SJSA1 (cell line): ENCODE measurements at places on chromosomes 3 and 15.

GRCh38 chr15:58243070-58243469 is 104.9 kb downstream of the AQP9 start:
- DNase-seq = no peak

GRCh38 chr3:62625268-62625667 is 249.9 kb downstream of the CADPS start:
- DNase-seq = no peak

DNA sequence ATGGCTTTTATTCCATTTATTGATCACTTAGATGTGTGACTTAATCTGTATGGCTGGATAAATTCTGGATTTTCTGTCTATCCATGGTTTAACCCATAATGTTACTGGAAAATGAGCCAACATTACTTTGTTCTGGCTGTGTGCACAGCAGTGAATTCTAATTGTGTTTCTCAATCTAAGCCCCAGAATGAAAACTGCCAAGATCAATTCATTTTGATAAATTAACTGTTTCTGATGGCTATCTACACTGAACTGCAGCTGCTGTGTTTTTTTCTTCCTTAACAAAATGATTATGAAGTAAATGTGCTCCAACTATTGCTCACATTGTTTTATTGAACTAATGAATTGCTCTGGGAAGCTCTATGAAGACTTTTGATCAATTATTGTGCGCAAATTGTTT is 35.7 kb upstream of the CPB1 start:
- DNase-seq = no peak

- no peak for DNase-seq
Observed at GRCh38 chr3:9638155-9638554, 11.2 kb upstream of the MTMR14 start.

GRCh38 chr15:52716536-52716935 is 37.3 kb upstream of the ATOSA start:
- DNase-seq = no peak

- DNase-seq = no peak
Observed at GRCh38 chr3:16514755-16515353, 1.4 kb upstream of the RFTN1 start.

DNA sequence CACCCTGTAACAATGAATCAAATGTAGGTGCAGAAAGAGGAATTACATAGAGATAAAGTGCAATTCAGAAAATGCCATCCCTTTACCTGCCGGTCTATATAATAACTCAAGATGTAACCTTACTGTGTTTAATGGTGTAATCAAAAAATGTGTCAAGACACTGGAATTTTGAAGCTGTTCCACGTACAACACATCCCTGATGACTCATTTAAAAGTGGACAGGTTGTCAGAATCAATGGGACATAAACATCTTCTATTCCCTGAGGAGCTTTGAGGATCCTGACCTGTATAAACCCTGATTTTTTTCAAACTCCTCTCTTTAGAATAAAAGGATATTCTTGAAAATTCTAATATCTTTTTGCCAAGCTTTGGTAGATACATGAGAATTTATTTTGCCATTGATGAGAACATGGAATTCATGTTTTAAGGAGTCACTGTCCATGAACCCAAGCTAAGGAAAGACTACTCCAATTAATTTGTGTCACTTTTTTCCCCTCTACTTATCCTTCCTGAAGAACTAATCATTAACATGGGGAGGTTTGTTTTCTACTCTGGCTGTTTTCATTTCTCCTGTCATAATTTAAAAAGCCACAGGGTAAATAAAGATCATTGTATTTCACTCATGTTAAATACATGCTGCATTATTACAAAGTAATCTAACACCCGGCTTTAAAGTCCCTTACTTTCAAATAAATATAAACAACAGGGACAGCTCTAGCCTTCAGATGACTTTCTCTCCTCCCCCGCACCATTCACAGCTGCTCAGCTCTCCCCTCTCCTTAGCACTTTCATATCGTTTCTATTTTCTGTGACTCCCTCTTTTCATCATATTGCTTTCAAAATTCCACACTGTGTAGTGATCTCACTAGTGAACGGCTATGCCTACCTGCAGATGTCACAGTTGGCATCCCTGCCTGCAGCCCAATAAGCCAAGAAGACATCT is 138.3 kb downstream of the TAFA4 start:
- DNase-seq = no peak

GRCh38 chr3:130677343-130677742 is 69.3 kb downstream of the PIK3R4 start:
- DNase-seq = no peak

DNA sequence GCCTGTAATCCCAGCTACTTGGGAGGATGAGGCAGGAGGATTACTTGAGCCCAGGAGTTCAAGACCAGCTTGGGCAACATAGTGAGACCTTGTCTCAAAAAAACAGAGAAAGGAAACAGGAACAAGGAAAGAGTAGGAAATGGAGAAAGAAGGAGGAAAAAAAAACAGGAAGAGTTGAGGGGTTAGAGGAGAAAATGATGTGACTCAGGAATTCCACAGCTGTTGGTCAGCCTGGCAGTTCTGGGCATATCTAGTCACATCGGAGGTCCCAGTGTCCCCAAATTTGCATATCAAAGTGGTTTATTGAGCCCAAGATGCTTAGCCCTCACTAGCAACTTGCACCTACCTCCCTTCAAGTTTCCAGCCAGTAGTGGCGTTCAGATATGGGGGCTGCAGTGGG is 18.8 kb upstream of the JMJD7 start:
- no peak for DNase-seq

- DNase-seq = no peak
Observed at GRCh38 chr15:66955871-66956585, 109.4 kb upstream of the SMAD3 start.

- DNase-seq = no peak
Observed at GRCh38 chr3:99536555-99537314, 101.7 kb upstream of the COL8A1 start.

DNA sequence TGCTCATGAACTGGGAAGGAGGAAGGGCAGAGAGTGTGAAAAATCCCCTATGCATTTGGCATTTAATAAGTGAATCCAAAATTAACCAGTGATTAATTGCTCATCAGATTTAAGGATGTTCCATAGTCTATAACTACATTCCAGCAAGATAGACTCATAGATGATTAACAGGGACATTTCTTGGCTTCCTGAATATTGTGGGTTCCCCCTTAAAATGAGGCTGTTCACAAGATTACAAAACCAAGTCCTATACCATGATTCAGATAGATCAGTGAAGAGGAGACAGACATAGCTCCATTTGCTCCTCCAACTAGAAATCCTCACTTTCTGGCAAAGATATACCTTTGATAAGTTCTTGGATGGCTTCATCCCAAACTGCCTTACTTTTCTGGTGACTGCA is 15.4 kb downstream of the RASGRP1 start:
- no peak for DNase-seq

DNA sequence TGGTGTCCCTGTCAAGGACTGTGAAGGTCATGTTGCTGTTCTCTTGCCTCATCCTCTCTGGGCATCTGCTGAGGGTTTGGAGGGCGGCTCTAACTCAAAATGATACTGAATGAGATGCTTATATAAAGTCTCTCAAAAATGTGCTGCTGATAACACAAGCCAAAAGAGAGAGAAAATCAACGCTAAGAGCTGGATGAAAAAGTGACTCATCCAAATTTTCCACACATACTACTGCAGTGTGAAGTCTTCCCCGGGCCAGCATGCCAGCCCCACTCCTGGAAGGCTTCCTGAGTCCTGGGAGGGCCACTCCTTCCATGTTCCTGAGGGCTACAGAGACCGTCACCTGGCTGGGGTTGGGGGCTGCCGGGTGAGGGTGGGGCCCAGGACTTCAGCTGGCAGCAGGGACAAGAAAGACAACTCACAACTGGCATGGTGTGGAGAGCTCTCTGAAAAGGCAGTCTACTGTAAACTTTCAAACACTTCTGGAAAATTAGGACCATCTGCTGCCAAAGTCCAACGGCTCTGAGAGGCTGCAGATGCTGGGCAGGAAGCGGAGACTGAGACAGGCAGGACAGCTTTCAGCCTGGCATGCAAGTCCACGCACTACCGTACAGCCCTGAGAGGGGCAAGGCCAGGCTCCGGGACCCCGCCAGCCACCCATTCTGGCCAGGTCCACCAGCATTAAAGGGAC is 200.3 kb downstream of the ADAMTS17 start:
- no peak for DNase-seq

GRCh38 chr3:45582430-45582829 is 12.1 kb upstream of the LIMD1 start:
- no peak for DNase-seq

DNA sequence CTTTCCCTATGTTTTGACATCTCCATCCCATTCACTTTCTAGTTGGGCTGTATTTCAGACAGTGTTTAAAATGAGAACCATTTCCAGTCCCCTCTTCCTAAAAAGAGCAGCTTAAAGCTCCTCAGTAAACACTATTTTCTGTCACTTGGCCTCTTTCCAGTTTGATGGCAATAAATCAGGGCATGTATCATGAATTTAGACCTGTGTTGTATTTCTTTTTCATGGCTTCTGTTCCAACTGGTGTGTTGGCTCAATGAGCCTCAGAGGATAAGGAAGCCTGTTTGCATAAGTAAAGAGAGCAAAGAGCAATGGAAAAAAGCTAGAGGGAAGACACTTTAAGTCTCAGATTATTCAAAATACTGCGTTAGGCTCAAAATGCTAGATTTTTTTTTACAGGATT is 7.2 kb downstream of the CCDC80 start:
- DNase-seq = no peak

GRCh38 chr15:28896951-28897350 is 11.2 kb downstream of the APBA2 start:
- peak; percentile 96 for DNase-seq

- peak; percentile 87 for DNase-seq
Observed at GRCh38 chr3:131026321-131027151, at the start of the genes ASTE1 and NEK11. ASTE1 (minus strand) TSS chr3:131026825; CDS start chr3:131025306, 1,519 bp downstream. NEK11 (plus strand) TSS chr3:131026877; CDS start chr3:131029709, 2,832 bp downstream.

GRCh38 chr3:3201611-3202010 is 22.1 kb upstream of the CRBN start:
- no peak for DNase-seq

- peak; percentile 66 for DNase-seq
Observed at GRCh38 chr3:31170932-31171670, 276.6 kb upstream of the GADL1 start.

DNA sequence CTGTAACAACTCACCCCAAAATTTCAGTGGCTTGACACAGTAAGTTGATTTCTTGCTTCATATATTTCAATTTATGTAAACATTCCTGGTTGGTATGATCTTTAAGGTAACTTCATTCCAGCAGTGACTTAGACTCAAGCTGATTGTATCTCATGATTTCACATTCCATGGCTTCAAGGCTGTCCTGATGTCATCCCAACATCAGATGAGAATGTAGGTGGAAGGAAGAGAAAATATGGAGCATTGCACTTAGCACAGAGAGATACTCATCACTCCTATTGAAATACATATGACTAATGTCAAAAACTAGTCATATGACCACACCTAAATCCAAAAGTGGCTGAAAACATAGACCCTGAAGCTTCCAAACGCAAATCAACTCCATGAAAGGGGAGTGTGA is 793.8 kb downstream of the TBL1XR1 start:
- DNase-seq = no peak

DNA sequence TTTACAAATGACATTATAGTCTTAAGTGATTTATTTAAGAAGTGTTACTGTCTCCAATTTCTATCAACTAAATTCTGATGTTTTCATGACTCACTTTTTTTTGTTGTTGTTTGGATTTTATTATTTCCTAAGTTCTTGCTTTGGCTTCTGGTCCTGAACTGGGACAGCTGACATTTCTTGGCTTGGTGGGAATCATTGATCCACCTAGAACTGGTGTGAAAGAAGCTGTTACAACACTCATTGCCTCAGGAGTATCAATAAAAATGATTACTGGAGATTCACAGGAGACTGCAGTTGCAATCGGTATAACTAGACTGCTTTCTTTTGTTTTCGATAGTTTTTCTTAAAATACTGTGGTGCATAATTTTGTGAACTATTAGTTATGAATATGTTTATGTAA is 47.5 kb downstream of the ASTE1 start:
- no peak for DNase-seq

- DNase-seq = no peak
Observed at GRCh38 chr15:64224511-64224910, 61.7 kb upstream of the PPIB start.

GRCh38 chr15:55916666-55917409 is 76.6 kb downstream of the NEDD4 start:
- DNase-seq = peak; percentile 68

GRCh38 chr3:133917144-133917543 is 21.5 kb upstream of the RAB6B start:
- no peak for DNase-seq

DNA sequence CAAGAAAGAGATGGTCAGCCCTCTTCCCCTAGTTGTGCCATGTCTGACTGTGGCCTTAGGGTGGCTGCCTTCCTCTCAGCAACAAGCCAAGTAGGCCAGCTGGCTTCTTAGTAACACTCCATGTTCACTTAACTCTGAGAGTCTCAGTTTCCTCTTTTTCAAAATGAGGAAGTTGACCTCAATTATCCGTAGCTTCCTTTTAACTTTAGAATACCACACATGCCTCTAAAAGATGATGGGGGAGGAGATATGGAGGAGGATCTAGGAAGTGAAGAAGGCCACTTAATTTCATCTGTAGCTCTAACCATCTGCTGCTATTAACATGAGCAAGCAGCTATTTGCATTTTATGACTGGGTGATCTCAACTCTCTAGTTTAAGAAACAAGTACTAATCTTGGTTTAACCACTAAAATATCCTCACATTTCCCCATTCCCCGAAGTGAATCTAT is 32.9 kb downstream of the CD200R1L start:
- DNase-seq = no peak

DNA sequence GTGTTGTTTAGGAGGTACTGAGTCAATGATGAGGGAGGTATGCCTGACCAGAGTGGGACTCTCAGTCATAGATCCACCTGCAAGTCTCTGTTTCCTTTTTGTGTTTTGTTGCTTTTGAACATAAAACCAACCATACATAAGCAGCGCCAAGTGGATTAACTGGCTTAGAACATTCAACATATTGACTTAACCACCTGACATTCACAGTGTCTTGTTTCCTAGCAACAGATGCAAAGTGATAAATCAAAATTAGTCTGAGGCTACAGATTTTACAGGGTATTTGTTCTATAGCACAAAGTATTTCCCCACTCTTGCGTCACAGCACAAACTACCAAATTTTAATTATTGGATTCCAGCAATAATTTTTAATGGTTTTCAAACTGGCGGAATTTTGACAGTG is 283.8 kb downstream of the BBX start:
- DNase-seq = no peak

- no peak for DNase-seq
Observed at GRCh38 chr3:143958966-143959365, 12.7 kb upstream of the DIPK2A start.

DNA sequence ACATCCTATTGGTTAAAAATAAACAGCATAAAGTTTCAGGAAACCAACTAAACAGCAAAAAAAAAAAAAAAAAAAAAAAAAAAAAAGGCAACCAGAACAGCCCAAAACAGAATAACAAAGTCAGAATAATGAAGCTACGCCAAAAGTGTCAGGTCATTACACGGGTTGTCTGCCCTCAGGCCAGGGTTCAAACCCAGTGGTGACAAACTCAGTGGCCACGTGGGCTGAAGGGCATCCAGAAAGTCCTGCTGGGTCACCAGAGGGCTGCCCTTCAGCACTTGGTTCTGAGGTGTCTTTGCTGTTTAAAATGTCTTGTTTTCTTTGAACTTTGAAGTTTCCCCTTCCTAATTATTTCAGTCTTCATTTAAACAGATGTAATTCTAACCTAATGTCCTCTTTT is 61.3 kb downstream of the CGNL1 start:
- no peak for DNase-seq
